G401 (cell line): ENCODE measurements at places on chromosomes 16 and 17.

DNA sequence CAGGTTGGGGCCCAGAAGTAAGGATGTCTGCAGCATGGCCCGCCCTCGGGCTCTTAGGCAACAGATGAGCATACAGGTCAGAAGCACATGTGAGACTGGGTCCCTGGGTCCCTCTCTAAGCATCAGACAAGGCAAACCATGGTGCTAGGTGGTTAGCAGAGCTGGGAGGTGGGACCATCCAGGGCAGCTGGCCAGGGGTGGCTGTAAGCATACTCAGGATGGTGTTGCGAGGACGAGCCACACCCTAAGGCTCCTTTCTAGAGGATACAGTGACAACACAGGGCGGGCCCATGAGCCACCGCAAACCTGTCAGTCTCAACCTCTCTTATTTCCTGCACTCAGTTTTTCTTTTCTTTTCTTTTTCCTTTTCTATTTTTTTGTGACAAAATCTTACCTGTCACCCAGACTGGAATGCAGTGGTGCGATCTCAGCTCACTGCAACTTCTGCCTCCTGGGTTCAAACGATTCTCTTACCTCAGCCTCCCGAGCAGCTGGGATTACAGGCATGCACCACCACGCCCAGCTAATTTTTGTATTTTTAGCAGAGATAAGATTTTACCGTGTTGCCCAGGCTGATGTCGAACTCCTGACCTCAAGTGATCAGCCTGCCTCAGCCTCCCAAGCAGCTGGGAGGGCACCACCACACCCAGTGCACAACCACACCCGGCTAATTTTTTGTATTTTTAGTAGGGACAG lies 3.6 kb downstream of the FA2H start:
- no peak for DNase-seq

DNA sequence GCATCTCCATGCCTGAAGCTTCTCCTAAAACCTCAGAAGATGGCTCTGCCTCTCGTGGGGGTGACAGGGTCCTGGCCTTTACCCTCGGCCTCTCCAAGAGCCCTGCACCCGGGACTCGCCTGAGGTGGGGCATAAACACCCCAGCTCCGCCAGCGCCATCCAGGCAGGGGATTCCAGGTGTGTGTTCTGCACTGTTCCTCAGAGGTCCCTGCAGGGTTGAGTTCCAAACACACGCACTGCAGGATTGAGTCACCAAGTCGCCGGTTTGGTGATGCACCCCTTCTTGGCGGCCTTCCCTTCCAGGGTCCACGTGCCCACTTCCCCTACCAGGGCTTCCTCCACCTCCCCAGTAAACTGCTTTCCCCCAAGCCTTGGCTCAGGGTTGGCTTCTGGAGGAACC lies 40.0 kb upstream of the RBFOX3 start:
- DNase-seq, result no peak

GRCh38 chr17:67054011-67054591 lies 9.7 kb downstream of the CACNG1 start:
- DNase-seq, result no peak

DNA sequence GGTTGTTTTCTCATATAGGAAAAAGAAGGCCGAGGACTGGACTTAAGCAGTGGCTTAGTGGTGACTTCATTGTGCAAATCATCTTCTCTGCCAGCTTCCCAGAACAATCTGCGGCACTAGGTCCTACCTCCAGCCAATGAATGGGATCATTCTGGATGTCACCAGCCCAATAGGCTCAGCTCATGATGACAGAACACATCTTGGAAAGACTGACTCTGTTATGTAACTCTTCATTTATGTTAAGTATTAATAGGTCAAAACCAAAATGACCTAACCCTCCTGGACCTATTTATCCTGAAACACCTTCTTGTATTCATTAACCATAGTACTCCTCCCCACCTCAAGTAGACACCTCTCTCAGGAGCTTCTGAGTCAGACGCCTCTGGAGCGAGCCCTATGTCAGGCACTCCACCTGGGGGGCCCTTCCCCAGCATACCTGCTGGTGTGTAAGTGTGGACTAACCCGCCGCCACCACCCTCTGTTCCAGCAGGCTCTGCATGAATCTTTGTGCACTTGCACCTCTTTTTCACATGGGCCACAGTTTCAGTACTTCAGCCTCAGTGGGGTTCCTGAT lies 7.2 kb downstream of the ARL2BP start:
- DNase-seq, result no peak

DNA sequence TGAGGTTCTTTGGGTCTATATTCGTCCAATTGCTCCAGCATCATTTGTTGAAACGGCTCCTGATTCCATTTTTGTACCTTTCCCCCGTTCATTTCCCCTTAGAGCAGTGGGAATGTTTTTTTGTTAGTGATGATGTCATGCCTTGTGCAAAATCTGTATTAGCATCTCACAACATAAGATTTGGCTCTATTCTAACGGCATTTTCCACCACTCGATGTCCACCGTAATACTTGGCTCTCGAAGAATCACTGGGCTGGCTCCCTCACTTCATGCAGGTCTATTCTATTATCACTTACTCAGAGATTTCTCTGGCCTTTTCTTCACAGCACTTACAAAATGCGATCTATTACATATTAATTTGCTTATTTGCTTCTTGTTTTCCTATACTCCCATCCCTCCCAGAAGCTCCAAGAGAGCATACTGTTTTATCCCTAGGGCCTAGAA lies 571 bp upstream of the NME1 start:
- no peak for DNase-seq

DNA sequence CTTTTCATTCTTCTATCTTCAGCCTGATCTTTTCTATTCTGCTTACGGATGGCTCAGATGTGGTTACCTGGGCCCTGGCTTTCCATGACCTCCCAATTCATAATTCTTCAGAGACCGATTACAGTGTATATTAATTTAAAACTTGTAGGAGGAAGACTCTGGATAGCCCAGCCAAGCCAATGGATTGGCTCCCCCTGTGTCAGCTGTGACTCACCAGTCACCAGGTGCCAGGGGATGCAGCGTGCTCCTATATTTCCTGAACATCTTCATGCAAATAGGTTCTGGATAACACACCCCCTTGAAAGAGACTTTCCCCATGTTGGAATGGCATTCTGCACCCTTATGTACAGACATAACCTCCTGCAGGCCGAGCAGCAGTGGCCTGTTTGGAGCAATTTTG lies 208.3 kb upstream of the WSCD1 start:
- no peak for DNase-seq

- DNase-seq, result no peak
These were observed 33.6 kb upstream of the CCR7 start for GRCh38 chr17:40598619-40599467.

- DNase-seq, result no peak
These were observed 22.8 kb downstream of the COX11 start for GRCh38 chr17:54945671-54946070.

GRCh38 chr16:27253526-27253930 lies 15.0 kb downstream of the NSMCE1 start:
- no peak for DNase-seq

DNA sequence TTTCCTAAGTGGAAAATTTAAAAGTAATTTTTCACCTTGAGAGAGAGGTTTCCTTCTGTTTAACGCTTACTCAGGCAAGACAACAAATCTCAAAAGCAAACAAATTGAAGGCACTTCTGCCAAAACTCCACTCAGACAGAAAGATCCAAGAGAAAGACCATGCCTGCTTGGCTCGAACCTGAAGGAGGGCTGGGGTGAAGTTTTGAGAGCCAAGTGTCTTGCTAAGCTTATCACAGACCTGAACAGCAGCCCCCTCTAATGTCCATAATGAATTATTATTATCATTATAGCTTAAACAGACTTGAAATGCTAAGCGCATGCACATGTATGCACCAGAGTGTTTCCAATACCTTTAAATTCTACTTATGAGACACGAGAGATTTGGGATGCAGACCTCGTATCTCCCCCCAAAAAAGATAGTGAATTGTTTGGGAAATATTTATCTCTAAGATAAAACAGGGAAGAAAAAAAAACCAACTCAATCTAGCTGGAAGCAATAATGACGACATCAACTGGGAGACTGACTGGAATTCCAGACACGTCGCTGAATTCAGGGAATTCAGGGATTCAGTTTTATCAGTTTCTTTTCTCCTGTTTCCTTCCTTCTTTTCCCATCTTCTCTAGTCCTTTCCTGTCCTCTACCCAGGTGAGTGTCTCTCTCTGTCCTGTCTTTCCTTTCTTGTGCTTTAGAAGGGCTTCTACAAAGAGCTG lies 473.2 kb downstream of the RBFOX1 start:
- DNase-seq, result peak; percentile 15

DNA sequence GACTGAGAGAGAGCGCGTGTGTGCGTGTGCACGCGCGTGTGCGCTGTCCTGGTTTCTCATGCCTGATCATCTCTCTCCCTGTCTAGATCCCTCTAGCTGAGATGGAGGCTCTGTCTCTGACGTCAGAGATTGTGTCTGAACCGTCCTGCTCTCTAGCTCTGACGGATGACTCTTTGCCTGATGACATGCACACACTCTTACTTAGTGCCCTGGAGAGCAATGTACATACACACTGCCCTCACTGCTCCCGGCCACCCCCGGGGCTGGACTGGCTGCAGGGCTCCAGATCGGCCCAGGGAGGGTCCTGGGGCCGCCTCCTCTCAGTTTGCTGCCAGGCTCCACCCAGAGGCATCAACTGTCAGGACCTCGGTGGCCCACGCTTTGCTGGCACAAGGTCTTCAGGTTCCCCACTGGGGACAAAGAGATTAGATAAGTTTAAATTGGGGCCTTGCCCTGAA lies 13.1 kb upstream of the ABCC3 start:
- DNase-seq, result peak; percentile 66

DNA sequence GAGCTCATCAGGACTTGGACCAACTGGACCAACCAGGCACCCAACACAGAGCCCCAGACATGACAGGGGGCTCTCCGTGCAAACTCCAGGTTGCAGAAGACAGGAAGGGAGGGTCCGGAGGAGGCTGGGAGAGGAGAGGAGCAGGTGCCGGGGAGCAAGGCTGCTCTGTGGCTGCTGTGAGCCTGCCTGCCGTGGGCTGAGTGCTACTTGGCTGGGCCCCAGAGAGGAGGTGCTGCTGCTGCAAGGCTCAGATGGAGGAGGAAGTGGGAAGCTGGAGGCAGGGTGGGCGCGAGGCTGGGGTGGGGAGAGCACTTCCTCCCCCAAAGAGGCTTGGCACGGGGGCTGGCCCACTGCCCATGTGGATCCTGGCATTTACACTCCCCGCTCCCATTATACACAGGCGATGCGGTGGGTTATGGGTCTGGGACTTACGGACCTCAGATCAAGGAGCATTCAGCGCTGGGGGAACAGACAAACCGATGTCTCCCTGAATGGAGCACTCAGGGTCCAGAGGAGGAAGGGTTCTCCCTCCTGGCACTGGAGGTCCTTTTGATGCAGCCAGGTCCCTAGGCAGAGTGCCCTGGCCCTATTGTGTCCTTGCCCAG lies 15.9 kb downstream of the EPOP start:
- peak; percentile 66 for DNase-seq

DNA sequence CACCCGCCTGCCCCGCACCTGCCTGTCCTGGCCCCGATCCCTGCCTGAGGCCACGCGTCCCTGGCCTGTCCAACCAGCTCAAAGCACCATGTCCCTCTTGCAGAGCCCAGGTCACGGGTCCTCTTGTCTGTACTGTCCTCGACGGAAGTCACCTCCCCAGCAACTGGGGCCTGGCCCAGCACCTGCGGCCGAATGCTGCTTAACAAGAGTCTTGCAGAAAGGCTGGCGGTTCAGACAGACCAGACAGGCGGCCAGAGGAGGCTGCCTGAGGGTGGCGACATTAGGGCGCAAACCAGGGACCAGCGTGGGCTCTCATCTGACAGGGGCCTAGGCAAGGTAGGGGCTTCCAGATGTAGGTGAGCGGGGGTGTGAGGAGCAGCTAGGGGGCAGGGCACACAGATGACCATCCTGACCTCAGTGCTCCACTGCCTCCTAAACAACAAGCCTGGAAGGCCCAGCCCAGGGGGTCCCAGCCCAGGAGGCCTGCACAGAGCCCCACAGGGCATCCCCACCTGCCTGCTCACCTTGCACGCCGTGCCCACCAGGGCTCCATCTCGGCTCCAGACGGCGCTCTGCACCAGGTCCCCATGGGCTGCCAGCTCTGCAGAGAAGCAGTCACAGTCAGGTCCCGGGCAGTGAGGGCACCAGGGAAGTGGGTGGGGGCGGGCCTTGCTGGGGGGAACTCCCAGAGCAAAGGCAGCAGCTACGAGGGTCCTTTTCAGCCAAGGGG lies 11.3 kb downstream of the CORO7 start:
- no peak for DNase-seq

DNA sequence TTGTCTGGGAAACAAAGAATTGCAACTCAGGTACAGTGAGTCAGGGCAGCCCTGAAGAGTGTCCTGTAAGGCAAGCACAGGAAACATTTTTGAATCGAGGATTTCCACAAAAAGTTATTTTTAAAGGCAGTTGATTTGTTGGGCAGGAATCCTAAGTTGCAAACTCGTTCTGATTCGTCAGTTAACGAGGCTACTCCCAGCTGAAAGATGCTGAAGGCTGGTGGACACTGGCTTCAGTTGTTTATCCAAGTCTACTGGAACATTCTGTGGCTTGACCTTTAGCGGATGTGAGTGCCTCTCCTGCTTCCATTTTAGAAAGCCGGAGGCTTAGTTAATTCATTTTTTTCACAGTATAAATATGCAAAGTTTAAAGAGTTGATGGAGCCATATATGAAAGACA lies 84.2 kb downstream of the KCNJ12 start:
- no peak for DNase-seq

DNA sequence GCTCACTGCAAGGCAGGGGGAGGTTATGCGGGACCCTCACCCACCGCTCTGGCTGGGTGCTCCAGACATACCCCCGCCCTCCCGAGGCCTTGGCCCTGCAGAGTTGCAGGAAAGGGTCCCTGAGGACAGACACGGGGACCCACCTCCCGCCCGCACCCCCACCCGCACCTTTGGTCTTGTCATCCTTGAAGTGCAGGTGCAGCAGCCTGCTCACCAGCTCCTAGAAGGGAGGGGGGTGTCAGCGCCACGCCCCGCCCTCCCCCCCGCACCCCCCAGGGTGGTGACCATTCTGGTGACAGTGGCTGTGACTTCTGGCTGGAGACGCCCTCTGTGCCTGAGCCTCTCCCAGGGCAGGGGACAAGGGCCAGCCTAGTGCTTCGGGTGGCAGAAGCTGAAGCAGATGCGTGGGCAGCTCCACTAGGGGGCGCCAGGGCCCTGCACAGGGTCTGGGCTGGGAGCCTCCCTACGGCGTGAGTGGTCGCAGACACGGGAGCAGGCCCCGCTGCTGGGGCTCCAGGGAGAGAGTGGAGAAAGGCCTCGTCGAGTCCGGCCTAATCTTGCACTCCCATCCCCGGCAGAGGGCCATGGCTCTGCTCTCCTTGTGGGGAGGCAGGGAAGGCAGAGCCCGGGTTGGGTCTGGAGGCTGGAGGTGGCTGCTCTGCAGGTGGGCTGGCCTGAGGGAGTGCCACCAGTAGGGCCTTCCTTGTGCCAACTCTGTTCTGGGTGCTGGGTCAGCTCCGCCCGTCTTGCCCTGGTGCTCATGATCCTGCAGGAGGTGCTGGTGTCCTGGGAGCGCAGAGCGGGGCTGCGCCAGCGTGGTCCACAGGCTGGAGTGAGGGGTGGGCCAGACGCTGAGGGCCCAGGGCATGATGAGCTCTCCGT lies 2.7 kb downstream of the CENPX start:
- DNase-seq, result no peak

DNA sequence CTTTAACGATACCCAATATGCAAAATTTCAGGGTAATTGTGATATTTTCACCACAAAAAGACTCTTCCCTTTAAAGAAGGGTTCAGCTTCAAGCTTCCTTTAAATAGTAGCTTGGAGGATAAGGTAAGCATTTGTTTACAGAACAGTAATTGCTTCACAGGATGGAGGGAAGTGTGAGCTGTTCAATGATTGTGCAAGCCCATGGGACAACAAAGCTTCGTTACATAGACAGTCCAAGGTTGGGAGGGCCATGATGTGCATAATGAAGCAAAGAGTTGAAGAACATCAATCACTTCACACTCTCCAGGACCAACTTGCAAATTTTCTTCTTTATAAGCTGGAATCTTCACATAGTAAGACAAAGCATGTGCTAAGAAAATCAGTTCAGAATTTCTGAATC lies 145.0 kb upstream of the ASIC2 start:
- DNase-seq, result no peak
